ENCODE measurements at places on chromosomes 4 and X.

DNA sequence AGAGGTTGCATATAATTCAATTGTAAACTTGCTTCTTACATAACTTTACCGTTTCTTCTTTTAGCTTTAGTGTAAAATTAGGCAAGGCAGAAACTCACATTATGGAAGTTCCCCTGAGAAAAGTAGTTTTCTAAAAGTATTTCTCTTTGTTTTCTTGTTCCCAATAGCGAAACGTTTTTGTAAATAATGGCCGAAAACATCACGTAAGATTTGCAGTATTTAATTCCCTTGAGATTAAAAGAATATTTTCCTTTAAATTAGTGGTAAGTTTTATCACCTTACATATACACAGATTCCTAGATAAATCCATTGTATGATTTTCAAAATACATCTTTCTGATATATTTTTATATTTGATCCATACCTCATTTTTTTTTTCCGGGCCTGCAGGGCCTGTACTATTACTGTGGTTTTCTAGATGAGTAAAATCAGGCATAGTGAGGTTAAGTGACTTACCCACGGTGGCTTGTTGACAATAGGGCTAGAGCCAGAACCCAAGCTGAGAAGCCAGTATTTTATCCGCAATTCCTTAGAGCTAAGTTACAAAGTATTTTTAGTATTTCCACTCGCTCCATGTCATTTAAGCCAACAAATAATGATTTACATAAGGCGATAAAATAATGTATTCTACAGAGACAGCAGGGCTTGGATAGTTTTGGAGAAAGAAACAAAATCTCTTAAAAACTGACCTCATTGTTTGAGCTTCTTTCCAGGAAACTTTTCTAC is 82.2 kb upstream of the VEGFC start:
- no peak for DNase-seq

- DNase-seq, result no peak
These were observed 25.4 kb upstream of the GNRHR start for GRCh38 chr4:67779631-67780030.

- DNase-seq, result no peak
These were observed 174.4 kb upstream of the ATP6AP2 start for GRCh38 chrX:40406330-40406859.

DNA sequence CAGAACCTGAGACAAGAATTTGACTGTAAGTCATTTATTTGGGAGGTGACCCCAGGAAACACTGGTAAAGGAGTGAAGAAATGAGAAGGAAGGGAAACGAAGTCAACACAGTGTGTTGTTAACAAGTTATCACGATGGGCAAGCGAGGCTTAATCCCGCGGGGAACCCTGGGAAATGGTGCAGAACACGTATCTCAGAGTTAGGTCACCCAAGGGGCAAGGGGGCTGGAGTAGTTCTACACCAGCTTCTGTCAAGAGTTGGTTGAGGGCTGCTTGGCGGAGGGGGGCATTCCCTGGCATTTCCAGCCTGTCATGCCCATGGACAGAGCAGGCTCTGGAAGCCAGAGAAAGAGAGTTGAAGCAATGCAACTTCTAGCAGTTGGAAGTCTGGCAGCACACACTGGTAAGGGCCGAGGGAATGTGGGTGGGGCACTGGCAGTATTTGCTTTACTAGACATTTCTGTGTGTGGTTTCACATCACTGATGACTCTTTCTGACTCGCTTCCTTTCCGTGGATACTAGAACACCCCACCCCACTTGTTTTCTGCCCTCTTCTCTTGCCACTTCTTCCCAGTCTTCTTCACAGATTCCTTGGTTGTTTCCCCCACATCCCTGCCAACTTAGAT is 52.2 kb upstream of the ADGRG2 start:
- DNase-seq, result no peak

DNA sequence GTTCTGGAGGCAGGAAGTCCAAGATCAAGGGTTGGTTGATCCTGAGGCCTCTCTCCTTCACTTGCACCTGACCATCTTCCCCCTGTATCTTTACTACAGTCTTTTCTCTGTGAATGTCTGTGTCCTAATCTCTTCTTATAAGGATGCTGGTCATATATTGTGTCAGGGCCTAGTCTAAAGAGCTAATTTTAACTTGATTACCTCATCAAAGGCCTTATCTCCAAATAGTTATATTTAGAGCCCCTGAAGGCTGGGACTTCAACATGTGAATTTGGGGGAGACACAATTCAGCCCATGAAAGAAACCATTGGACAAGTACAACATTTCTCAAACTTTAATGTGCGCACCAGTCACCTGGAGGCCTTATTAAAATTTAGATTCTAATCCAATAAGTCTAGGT is 62.8 kb upstream of the DYNLT3 start:
- DNase-seq, result no peak

Data from activated CD8-positive, alpha-beta memory T cell treated with anti-CD3 and anti-CD28 coated beads for 1 hour (primary cell).